Fibroblast of skin of abdomen (primary cell): ENCODE measurements at places on chromosomes 11 and 22.
A peak's percentile ranks its signal among the peaks of the same experiment; 100 is the strongest.

DNA sequence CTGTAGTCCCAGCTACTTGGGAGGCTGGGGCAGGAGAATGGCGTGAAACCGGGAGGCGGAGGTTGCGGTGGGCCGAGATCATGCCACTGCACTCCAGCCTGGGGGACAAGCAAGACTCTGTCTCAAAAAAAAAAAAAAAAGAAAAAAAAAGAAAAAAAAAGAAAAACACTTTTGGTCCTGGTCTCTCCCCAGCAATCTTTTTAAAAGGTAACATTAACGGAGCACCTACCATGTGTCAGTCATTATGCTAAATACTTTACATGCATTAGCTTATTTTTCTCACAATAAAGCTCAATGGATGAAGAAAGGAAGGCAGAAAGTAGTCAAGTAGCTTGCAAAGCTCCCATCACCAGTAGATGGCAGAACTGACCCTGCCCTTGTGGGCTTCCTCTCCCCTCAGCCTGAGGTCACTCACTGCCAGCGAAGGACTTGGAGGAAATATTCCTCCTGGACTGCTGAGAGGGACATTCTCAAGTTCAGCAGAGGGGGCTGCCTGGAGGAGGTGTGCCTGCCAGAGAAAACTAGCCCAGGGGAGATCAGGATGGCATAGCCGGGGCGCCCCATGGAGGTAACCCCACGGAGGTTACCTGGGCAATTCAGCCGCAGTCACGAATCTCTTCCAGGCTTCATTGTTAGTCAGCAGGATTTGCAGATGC is 15.5 kb downstream of the APOL3 start:
- DNase-seq, result peak; percentile 72

GRCh38 chr11:39011797-39012196 is 2413.8 kb upstream of the RAG2 start:
- DNase-seq, result no peak

DNA sequence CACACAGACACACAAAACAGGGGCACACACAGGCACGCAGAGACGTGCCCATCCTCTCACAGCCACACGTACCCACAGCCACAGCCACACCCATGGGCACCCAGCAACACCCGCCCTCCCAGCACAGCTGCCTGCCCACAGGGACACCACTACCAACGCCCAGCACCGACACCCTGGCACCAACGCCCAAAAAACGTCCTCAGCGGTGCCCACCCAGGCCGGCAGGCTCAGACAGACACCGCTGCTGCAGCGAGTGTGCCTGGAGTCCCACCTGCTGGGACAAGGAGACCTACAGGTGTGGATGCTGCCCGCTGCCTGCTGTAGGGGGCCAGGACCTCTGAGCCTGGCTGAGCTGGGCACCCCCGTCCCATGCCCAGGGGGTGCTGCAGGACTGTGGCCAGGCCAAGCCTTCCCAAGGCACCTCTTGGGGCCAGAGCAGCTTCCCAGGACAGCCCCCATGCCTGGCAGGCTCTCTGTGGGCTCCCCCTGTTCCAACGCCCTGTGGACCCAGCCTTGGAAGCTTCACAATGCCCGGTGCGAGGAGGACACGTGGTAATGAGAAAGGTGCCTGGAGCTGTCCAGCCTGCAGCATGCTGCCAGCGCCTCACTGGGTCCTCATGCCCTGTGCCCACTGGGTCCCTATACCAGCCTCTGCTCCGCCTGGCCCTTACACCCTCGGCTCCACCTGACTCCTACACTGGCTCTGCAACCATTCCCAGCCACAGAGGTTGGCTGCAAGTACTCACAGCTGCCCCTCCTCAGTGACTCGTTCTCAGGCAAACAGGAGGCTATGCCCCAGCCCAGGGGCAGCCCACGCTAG is 45.8 kb upstream of the TH start:
- DNase-seq, result no peak

DNA sequence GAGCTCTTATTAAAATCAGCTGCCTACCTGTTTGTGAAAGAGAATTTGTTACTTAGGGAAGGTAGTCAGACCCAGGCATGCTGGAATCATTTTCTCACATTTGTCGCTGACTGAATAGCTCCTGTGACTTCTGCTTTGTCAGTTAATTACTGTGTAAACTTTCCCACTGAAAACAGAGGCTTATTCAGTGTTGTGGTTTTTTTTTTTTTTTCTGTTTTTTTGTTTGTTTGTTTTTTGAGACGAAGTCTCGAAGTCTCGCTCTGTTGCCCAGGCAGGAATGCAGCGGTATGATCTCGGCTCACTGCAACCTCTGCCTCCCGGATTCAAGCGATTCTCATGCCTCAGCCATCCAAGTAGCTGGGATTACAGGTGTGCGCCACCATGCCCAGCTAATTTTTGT is 5.6 kb upstream of the LDLRAD3 start:
- DNase-seq, result no peak

DNA sequence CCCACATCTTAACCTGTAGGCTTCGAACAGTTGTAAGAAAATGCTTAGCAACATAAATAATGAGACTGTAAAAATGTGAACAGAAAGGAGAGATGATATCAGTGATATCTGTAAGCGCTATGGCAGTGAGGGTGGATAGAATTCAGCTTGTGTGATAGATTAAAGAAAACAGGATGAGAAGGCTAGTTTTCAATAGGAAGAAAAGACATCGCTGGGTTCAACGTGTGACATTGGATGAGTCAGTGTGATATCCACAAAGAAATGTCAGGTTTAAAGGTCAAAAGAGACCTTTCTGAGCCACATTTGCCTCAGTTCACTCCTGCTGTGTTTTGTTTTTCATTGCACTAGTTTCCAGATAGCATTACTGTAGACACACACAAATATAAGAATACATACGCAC is 13.7 kb upstream of the RFPL3 start:
- no peak for DNase-seq

GRCh38 chr11:112880495-112880894 is 80.7 kb upstream of the NCAM1 start:
- no peak for DNase-seq

DNA sequence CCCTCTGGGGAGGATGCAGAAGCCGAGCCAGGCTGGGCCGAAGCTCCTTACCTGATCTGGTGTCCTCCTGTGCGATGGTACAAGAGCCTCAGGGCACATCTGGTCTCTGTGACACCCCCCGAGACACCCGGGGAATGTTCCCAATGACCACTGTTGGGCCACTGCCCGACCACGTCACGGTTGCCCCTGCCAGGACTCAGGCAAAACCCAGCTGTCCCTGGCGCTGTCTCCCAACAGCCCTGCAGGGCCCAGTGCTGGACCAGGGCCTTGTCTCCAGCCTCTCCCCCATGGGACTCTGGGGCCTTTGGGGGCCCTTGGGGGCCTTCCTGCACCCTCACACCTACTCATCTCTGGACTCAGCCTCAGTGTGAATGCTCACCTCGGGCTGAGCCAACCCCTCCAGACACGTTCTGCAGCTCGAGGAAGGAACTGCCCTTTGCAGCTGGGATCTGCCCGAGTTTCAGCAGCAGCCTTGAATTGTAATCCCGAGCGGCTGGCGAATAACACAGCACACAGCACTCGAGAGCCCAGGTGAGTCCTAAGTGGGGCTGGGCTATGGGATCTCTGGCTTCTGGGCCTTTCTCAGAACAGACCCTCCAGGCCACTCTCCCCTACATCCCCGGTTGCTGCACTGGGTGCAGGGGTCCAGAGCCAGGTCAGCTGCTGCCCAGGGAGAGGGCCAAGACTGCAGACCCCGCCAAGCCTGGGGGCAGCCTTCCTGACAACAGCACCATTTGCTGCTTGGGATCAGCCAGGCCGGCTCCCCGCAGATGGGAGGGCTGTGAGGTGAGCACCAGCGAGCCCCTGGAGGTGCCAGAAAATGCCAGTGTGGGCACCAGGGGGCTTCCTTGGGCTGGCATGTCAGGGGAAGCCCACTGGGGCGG is 39.8 kb downstream of the RTN4R start:
- no peak for DNase-seq

DNA sequence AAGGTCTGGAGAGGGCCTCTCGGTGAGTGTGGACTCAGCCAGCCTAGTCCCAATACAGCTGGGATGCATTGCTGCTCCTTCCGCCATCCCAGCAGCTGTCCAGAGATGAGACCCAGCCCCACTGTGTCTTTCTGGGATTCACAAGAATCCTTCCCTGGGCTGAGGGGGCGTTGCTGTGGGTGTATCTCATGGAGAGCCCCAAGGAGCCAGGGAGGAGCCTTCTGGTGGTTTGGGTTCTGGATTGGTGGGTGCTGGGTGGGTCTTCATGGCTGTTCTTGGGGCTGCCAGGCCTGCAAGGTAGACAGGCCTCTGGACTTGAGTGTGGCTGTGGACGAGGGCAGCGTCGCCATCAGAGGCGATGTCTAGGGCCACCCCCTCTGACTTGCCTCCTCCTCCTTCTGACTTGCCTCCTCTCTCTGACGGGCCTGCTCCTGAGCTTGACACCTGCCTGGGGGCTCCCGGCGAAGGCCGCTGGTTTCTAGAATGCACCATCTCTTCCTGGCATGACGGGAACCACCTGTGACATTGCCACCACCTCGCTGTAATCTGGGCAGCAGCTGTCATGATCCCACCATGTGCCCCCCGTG is 17.2 kb downstream of the KCNQ1 start:
- no peak for DNase-seq

DNA sequence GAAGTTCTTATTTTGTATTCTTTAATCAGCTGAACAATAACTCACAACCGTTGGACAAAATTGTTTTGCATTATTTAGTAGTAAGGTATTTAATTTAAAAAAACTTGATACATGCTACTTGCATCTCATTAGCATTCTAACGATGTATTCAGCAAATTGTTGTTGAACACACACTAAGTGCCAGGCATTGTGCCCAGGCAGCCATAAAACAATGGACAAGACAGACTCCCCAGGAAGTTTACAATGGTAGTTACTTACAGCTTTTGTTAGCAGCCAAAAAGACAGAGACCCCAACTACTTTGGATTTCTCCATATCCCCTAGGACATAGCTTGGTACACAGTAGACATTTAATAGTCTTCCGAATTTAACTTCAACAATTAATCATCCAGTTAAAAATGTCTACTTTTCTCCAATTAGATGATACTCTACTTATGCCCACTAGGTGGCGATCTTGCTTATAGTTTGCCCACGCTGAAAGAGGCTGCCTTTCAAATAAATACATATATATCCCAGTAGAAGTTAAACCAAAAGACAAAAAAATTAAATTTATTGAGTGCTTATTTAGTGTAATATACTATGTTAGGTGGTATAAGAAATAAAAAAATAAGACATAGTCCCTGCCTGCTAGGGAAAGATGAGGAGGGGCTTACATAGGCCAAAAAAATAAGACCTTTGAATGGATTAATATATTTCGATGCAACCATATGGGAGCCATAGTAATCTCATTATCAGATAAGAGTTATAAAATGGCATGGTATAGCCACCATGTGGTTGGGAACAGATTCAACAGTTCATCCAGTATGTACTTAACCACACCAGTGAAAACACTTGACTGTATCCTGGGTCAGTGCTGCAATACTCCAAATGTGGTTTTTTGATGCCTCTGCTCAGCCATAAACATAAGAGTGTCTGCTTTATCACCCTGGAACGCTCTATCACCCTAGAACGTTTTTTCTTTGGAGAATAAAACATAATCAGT is 2.0 kb upstream of the FJX1 start:
- peak; percentile 56 for DNase-seq

- DNase-seq, result no peak
Measured at GRCh38 chr22:43239193-43239780, 52.4 kb upstream of the TTLL12 start.

GRCh38 chr11:89490602-89490980 is 584 bp downstream of the NOX4 start:
- DNase-seq, result no peak

DNA sequence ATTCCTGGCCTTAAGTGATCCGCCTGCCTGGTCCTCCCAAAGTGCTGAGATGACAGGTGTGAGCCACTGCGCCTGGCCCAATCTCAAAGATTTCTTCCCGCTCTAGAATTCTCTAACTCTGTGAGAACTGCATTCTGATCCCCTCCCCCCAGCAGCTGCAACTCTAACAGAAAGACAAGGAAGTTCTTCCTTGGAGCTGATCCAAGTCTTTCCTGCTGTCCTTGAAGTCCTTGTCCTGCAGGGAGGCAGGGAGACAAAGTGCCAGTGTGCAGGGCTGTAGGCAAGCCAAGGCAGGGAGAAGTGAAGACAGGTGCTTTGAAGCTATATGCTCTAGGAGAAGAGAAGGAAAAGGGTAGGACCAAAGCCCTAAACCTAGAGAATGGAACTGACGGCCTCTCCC is 9.5 kb upstream of the GGA1 start:
- no peak for DNase-seq

DNA sequence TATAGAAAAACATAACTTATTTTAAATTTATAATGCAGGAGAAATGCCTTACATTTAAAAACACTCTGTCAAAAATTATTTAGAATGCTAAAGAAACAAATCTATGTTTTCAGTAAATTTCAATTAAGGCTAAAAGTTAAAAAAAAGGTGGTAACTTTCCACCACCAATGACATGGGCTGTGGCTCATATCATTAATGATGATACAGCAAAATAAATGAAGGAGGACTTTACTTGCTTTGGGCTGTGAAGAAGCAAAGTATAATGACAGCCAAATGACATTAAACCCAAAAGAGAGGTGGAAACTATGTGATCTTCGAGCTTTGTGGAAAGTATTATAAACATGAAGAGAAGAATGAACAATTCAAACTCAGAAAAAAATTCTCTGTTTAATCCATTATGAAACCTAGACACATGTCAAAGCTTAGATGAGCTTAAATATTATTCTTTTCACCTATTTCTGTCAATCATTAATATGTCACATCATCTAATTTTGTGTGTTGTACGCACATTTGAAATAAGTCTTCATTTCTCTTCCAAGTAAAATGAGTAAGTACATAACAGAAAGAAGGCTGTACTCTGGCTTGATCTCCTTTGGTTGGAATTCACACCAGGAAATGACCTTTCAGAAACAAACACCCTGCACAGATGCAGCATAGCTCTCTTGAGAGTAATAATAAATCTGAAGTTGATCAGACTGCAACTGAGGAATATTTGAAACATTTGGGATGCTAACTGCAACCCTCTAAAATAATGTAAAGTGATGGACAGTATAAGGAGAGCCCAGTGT is 265.8 kb downstream of the TTC28 start:
- DNase-seq, result peak; percentile 21

GRCh38 chr11:78248191-78248590 is 59.5 kb downstream of the USP35 start:
- peak; percentile 85 for DNase-seq

DNA sequence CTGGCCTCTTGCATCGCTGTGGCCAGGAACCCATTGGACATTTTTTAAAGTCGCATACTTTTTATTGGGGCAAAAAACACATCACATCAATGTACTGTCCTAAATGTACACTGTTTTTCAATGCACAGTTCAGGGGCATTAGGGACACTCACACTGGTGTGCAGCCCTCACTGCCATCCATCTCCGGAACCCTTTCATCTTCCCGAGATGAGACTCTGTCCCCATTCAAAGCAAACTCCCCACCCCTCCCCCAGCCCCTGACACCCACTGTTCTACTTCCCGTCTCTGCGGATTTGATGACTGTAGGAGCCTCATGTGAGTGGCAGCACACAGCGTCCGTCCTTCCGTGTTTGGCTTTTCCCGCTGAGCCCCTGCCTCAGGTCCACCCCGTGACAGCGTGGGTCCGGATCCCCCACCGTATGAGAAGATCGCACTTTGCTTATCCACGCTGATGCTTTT is 41.8 kb upstream of the TH start:
- no peak for DNase-seq

GRCh38 chr11:75969626-75970308 is 154.8 kb downstream of the UVRAG start:
- DNase-seq, result peak; percentile 59

- no peak for DNase-seq
Measured at GRCh38 chr11:78397398-78397797, 20.2 kb downstream of the GAB2 start.

GRCh38 chr22:26860301-26860700 is 202.9 kb downstream of the MIAT start:
- no peak for DNase-seq

GRCh38 chr22:50523806-50524675 is 1.4 kb downstream of the SCO2 start:
- no peak for DNase-seq
